Liver (tissue), 10 donors: ENCODE measurements at places on chromosomes 5 and 9.

- H3K4me1 ChIP-seq = no peaks in the 10 kb centered on the region
- H3K4me3 ChIP-seq = no peak overlapping the region
- DNase-seq = peak; percentile 37
- no peak overlapping the region for H3K27ac ChIP-seq
- no peaks in the 10 kb centered on the region for H3K27me3 ChIP-seq
- H3K36me3 ChIP-seq = no peaks in the 10 kb centered on the region
Observed at GRCh38 chr5:54959673-54960418, 25.5 kb downstream of the ESM1 start.

- DNase-seq = peak; percentile 6
- H3K36me3 ChIP-seq = no peaks in the 10 kb centered on the region
- H3K27ac ChIP-seq = no peak overlapping the region
- H3K4me1 ChIP-seq = no peaks in the 10 kb centered on the region
Observed at GRCh38 chr9:126159430-126160060, 167.1 kb upstream of the MVB12B start.

GRCh38 chr9:125687163-125687863 lies 19.7 kb downstream of the MAPKAP1 start:
- no peak for DNase-seq
- no peaks in the 10 kb centered on the region for H3K27me3 ChIP-seq
- no peaks in the 10 kb centered on the region for H3K4me1 ChIP-seq
- no peak overlapping the region for H3K4me3 ChIP-seq
- H3K36me3 ChIP-seq = peaks cover 8% of the 10 kb centered on the region
- H3K27ac ChIP-seq = no peak overlapping the region

DNA sequence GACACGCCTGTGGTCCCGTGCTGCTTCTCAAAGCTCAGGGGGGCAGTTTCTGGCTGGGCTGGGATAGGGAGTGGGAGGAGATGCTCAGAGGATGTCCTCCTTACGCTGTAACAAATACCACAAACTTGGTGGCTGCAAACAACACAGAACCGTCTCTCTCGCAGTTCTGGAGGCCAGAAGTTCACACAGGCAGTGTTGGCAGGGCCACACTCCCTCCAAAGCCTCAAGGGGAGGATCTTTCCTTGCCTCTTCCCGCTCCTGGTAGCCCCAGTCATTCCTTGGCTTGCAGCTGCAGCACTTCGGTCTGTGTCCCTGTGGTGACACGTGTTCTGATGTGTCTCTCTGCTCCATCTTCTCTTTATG lies 10.4 kb upstream of the ORM1 start:
- no peak overlapping the region for H3K4me3 ChIP-seq
- H3K27me3 ChIP-seq = no peaks in the 10 kb centered on the region
- DNase-seq = no peak
- peaks cover 10% of the 10 kb centered on the region for H3K4me1 ChIP-seq

GRCh38 chr9:5846501-5846921 lies 13.6 kb upstream of the ERMP1 start:
- no peaks in the 10 kb centered on the region for H3K4me1 ChIP-seq
- H3K36me3 ChIP-seq = no peaks in the 10 kb centered on the region
- H3K27ac ChIP-seq = no peak overlapping the region

DNA sequence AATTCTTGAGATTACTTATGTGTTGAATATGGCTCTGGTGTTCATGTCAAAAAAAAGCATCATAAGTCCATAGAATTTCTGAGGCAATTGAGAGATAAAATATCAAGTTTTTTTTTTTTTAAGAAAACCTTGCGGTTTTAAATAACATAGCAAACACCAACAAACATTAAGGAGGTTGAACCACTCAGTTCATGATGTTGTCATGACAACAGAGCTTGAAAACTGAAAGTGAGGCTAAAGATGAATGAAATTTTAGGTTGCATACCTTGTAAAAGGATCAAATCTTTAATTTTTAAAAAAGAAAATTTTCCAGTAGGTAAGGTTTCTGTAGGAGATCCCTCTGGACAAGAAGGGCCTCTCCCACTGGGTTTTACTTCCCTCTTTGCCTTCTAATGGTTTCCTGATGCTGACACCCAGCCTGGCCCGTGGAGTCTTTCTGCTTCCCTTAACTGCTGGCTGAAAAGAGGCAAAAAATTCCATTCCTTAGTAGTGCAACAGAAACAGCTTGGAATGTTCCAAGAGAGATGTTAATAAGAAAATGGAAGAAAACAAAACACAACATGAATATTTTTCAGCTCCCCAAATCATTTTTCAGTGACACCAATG lies 60.0 kb upstream of the FER start:
- no peaks in the 10 kb centered on the region for H3K36me3 ChIP-seq
- H3K27me3 ChIP-seq = no peaks in the 10 kb centered on the region

- H3K27me3 ChIP-seq = no peaks in the 10 kb centered on the region
- H3K4me3 ChIP-seq = no peak overlapping the region
- no peak for DNase-seq
- no peaks in the 10 kb centered on the region for H3K4me1 ChIP-seq
Observed at GRCh38 chr5:100797861-100798260, 105.2 kb downstream of the ST8SIA4 start.

GRCh38 chr5:134246771-134247427 lies 21.0 kb upstream of the PPP2CA start:
- H3K4me1 ChIP-seq = no peaks in the 10 kb centered on the region
- no peaks in the 10 kb centered on the region for H3K27me3 ChIP-seq
- H3K27ac ChIP-seq = no peak overlapping the region
- no peak for DNase-seq

DNA sequence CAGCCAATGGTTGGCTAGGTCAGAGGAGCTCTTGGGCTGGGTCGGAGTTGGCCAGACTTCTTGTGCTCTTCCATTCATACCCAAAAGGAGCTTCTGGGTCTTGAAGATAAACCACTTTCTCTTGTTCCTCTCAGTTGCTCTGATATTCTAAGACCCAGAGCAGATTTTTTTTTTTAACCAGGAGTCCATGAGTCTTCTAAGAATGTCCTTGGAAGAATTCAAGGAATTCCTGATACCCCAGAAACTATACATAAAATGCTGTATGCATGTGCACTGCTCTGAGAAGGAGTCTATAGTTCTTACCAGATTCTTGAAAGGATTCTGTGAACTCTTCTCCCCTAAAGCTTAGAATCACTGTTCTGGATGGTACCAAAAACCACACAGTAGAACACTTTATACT lies 9.9 kb upstream of the PALM2AKAP2 start:
- DNase-seq = no peak
- H3K27ac ChIP-seq = no peak overlapping the region
- no peaks in the 10 kb centered on the region for H3K36me3 ChIP-seq
- no peaks in the 10 kb centered on the region for H3K27me3 ChIP-seq
- H3K4me3 ChIP-seq = no peak overlapping the region
